ENCODE measurements at places on chromosomes 3 and 15.

GRCh38 chr3:4907643-4908432 lies 71.4 kb upstream of the BHLHE40 start:
- DNase-seq = no peak

- DNase-seq = no peak
These were observed 204.1 kb downstream of the SSR3 start for GRCh38 chr3:156350781-156351180.

GRCh38 chr15:63523306-63523990 lies 19.1 kb downstream of the USP3 start:
- peak; percentile 37 for DNase-seq

GRCh38 chr15:41855261-41855961 lies 16.8 kb downstream of the PLA2G4B start:
- DNase-seq = no peak

DNA sequence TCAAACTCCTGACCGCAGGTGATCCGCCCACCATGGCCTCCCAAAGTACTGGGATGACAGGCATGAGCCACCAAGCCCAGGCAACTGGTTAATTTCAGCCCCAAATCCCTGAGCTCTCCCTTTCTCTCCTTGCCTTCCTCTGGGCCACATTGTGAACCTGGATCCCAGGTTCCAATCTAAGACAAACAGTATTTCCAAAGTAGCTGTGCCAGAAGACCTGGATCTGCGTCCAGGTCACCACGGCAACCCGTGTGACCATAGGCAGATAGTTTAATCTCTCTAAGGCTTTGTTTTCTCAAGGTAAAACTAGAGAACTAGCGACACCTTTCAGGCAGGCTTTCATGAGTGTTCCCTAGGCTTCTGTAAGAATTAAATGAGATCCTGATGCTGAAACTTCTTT lies 5.9 kb upstream of the RBPMS2 start:
- no peak for DNase-seq
